Stimulated activated CD8-positive, alpha-beta memory T cell treated with anti-CD3 and anti-CD28 coated beads, Interleukin-4, amount 100 ng/mL, for 4 hours (primary cell): ENCODE measurements at places on chromosomes 7 and 10.

- no peak for DNase-seq
Observed at GRCh38 chr7:47327698-47328391, 254.1 kb downstream of the TNS3 start.

DNA sequence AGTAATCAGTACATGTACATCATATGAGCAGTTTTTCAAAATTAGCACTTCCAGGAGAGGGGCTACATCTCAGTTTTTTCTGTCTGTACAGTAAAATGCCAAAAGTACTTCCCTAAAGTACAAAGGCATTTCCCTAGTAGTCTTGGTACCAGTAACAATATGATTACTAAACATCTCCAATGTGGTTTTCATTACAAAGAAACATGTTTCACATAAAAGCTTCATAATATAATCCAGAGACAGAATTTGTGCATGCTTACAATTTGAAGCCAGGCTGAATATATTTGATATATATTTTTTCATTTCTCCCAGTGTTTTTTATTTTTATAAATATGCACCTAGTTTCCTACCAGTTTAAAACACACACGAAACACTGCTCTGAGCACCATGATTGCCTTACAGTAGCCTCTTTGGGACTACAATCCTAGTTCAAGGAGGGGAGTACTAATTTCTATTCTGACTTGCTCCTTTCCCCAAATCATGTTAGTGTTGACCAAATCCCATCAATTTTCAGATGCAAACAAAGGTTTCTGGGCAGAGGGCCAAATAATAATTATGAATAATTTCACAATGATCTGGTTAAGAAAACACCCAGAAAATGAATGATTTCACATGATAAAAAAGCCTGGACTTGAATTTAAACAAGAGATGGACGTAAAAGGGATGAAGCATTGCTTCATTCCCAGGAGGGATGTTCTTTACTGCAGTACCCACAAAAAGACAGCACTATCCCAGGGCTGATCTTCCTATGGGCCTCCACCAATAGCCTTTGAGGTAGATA lies 201.3 kb downstream of the SLC25A13 start:
- DNase-seq, result no peak

- DNase-seq, result no peak
Observed at GRCh38 chr7:27869056-27869455, 129.1 kb downstream of the TAX1BP1 start.

- DNase-seq, result no peak
Observed at GRCh38 chr7:46139079-46139478, 218.0 kb upstream of the IGFBP3 start.

- DNase-seq, result no peak
Observed at GRCh38 chr10:133237588-133238465, at the start of gene VENTX. TSS of gene VENTX (plus strand) at chr10:133237855. CDS start at chr10:133237915, 60 bp downstream.

DNA sequence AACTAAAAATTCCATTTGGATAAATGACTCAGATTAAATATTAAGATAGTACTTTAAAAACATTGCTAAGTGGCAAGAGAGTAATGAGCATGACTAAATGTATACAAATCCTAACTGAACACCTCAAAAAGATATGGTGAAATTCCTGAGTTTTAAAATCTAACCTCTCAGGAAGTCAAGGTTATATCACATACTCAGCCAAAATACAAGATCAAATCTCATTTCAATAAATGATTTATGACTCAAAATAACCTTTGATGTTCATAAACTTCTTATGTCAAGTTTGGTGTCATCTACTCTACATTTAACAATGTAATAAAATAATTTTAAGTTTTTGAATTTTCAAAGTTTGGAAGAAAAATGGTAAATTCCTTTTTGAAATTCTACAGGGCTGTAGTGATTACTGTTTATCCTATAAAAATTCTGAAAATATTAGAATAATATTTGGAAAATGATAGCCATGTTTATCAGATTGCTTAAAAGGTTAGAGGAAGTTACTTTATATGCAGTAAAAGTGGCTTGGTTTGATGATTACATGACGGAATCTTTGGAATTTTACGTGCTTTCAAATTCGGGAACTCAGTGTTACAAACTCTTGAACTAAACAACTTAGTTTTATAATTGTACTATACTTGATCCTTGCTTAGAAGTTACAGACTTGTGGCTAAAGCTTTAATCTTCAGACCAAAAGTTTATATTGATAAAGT lies 43.7 kb downstream of the ASZ1 start:
- DNase-seq, result no peak

DNA sequence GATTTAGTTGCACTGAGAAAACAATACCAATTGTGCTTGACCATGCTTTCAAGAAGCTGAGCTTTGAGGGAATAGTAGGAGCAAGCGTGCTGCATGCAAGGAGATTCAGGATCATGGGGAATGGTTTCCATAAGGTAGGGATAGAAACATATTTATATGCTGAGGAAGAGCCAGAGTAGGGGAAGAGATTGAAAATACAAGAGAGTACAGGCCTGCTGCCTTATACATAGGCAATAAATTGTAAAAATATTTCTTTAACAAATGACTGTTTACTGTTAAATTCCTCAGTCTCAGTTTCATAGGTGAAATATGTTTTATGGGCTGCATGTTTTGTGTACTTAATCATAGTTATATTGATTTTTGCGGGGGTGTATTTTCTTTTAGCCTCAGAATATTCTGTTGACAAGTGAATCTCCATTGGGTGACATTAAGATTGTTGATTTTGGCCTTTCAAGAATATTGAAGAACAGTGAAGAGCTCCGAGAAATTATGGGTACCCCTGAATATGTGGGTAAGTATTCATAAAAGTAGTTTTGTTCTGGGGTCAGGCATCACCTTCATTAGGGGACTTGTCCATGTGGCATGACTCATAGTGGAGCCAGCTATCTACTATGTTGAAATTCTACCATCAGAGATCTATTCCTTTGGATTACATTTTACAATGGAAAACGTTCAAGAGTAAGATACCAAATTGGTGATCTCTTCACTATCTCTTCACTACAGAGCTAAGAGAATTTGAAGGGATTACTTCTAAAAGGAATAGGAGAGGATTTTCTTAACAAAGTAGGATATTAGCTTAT lies 36.5 kb downstream of the STK17A start:
- no peak for DNase-seq

DNA sequence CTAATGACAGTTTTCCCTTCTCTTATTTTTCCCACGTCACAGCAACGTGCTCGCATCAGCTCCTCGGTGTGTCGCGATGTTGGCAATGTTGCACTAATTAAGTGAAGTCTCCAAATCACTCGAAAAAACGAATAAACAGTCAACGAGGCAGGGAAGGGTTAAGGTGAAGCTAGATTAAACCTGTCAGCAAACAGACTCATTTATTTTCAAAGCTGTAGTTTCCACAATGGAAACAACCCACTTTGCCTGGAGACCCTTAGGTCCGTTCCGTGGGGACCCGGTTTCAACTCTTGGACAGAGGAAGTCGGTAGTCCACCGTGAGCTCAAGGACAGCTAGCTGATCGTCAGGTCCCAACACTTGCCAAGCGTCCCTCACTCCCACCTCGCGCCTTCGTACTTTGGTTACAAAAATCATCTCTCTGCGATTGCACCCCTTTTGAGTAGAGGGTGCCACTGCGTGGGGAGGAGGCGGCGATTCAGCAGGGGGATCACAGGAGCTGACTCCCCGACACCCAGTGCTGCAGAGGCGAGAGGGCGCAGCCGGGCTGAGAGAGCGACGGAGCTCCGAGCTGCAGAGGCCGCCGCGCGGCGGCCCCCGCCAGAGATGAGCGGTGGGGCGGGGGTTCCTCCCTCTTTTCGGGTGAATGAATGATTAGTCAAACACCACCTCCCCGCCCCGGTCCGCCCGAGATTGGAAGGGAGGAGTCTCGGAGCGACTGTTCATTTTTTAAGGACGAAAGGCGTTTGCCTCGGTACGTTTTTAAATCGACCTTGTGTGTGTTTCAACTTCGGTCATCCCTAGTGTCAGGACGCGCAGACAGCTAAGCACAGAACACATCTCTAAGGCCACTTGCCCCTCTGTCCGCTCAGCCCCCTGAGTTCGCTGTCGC lies 1.3 kb upstream of the BMPER start:
- no peak for DNase-seq

DNA sequence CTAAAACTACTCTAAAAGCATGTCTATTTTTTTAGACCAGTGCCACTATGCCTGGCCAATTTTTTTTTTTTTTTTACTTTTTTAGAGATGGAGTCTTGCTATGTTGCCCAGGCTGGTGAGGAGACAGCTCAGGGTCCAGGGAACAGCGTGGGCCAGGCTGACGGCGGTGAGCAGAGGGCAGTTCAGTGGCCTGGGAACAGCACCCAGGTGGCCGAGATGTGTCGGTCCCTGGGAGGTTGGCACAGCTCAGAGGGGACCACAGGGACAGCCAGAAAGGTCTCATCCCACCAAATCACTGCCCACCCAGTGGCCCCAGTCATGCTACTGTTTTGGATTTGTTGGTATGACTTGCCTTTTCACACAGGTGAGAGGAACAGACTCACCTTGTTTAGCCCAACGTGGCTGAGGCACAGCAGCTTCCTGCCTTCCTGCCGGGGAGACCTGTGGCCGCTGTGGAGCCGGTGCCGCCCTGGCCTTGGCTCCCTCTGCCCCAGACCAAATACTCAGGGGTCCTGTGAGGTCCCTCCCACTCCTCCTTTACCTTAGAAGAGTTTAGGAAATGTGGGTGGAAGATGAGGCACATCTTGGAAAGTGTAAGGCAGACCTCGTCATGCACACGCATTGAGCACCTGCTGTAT lies 109.6 kb downstream of the PTPRE start:
- DNase-seq, result no peak

- DNase-seq, result no peak
Observed at GRCh38 chr7:141549582-141549981, 1.6 kb upstream of the AGK start.

- DNase-seq, result no peak
Observed at GRCh38 chr7:138982204-138982623, 1.0 kb upstream of the KIAA1549 start.

- DNase-seq, result no peak
Observed at GRCh38 chr10:8346861-8347260, 292.4 kb downstream of the GATA3 start.

- no peak for DNase-seq
Observed at GRCh38 chr10:56623064-56623463, 262.0 kb upstream of the ZWINT start.

DNA sequence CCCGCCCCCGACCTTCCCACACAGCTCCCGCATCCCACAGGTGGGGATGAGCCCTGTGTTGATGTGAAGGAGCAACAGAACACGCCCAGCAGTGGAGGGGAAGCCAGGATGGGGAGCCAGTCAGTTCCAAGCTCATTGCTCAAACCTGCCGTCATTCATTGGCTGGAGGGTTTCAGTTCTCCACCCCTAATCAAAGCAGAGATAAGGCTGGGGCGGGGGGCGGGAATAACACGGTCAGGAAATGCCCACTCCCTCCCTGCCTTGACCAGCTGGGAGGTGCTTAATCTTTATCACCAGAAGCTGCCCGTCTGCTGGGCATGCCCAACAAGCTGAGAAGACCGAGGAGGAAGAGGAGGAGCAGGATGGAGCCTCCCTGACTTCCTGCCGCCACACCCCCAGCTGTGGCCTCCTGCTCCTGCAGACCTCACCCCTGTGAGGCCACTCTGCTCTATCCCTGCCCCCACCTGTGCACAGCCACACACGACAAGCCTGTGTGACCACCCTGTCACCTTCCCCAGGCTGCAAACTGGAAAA lies 265.1 kb downstream of the ZEB1 start:
- no peak for DNase-seq

DNA sequence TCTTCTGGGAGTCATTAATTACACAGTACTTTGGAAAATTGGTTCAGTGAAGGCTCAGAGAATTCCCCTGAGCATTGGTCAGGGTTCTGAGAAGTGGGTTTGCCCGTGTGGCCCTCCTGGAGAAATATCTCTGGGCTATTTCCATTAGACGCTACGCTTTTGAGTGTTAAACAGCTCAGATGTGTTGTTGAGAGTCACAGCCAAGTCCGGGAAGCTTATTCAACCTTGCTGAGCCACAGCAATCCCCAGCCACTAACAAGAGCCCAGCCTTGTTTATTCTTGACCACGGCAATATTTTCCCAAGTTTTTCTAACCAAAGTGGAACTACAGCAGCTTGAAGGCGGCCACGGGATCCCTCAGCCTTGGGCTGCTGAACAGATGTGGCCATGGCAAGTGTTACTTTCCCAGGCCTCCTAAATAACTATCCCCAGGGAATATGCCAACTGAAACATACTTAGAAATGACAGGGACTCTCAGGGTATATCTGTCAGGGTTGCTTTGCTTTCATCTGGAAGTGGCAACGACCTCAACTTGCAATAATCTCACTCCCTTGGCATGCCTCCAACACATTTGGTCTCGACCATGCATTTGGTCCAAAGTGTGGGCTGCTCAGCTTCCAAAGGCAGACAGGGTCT lies 214.7 kb downstream of the EMX2 start:
- DNase-seq, result no peak

DNA sequence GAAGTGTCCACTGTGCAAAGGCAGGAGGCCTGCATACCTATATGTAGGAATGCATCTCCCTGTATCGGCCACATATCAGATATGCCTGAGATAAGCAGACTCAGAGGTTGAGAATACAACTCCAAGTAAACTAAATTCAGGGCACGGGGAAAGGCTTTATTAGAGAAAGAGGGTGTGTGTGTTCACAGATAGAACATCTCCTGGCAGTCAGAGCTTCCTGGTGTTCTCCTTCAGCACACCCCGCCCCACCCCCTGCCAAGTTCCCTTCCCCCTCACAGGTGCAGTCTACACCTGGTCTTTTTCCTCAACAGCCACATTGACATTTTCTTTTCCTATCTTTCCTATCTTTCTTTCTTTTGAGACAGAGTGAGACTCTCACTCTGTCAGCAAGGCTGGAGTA lies 17.1 kb downstream of the GBX1 start:
- no peak for DNase-seq

- no peak for DNase-seq
Observed at GRCh38 chr10:79038104-79038840, 30.5 kb upstream of the ZMIZ1 start.

- no peak for DNase-seq
Observed at GRCh38 chr7:2393706-2394105, 9.7 kb upstream of the CHST12 start.

GRCh38 chr10:53682885-53683284 lies 910.3 kb upstream of the MBL2 start:
- no peak for DNase-seq

- no peak for DNase-seq
Observed at GRCh38 chr10:6056411-6057135, 5.6 kb downstream of the IL2RA start.

GRCh38 chr10:69439350-69439739 lies 11.9 kb upstream of the TSPAN15 start:
- DNase-seq, result no peak

GRCh38 chr7:100484673-100485045 lies 932 bp downstream of the NYAP1 start:
- DNase-seq, result no peak

DNA sequence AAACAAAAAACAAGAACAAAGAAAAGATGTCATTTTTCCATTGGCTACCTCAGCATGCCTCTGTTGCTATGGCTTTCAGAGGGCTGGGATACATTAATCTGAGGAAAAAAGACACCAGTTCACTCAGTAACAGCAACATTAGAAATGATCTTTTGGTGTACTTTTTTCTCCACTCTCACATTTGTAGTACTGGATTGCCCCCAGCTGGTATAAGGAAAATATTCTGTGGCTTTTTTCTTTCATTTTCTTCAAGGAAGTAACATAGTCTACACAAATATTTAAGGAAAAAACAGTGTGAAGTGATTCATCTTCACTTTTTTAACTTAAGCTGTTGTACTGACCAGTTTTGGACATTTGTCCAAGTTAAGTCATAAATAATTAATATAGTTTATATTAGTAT lies 482.3 kb downstream of the SORCS1 start:
- DNase-seq, result no peak

- DNase-seq, result no peak
Observed at GRCh38 chr10:17831896-17832295, 22.7 kb downstream of the MRC1 start.
